Smooth muscle cell of the umbilical artery (primary cell): ENCODE measurements at places on chromosomes 6 and 20. TPM values are rescaled to one million over a fixed set of nuclear protein-coding genes. Genes with fewer than 3 reads are reported as not detected.

Gene KIAA0408
- total RNA-seq, result 1.5 and 6.9 TPM in 2 replicates

Gene SPINT3
- not detected in 2 replicates for total RNA-seq

Gene TSBP1
- not detected in 2 replicates for total RNA-seq

Gene DTNBP1
- total RNA-seq, result 7.5 and 8.3 TPM in 2 replicates
